ENCODE measurements at places on chromosomes 13 and 19. TPM values are rescaled to one million over a fixed set of nuclear protein-coding genes. Genes with fewer than 3 reads are reported as not detected.

DNA sequence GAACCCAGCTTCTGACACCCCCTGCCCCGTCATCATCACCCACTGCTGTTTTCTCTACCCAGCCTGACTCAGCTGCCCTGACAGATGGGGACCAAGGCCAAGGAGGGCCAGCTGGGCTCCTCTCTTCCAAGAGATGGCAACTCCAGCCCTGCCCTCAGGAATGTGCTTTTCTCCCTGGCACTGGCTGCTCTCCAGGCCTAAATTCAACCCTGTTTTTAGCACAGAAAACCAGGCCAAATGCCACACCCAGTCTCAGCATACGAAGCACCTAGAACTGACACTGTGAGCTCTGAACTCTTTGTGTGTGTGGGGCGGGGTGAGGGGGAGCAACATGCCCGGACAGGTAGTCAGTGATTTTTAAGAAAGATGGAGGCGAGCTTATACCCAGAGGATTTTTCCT lies 23.4 kb upstream of the IGFL1 start:
- DNase-seq: no peak

DNA sequence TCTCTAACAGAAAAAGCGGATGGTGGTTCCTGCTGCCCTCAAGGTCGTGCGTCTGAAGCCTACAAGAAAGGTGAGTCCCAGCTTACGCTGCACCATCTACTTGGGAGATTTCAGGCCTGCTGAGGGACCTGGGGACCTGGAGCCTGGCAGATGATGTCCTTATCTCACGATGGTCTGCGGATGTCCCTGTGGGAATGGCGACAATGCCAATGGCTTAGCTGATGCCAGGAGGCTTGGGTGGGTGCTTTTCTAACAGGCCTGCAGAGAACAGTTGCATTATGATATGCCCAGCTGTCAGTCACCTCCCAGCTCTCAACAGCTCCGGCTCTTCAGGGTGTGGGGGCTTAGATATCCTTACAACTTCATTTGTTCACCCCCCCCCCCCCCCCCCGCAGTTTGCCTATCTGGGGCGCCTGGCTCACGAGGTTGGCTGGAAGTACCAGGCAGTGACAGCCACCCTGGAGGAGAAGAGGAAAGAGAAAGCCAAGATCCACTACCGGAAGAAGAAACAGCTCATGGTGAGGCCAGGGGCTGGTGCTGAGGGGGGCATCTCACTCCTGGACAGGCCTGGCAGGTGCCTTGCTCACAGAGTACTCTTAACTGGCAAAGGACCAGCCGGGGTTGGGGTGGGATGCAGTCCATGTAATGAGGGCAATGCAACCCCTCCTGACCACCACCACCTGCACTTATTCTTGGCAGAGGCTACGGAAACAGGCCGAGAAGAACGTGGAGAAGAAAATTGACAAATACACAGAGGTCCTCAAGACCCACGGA lies 3.8 kb downstream of the RPL13A start:
- no peak for DNase-seq

GRCh38 chr13:46751811-46752635 lies 44.9 kb downstream of the ESD start:
- DNase-seq: no peak

- DNase-seq: no peak
These were observed 41.1 kb downstream of the OR10H4 start for GRCh38 chr19:15989889-15990288.

DNA sequence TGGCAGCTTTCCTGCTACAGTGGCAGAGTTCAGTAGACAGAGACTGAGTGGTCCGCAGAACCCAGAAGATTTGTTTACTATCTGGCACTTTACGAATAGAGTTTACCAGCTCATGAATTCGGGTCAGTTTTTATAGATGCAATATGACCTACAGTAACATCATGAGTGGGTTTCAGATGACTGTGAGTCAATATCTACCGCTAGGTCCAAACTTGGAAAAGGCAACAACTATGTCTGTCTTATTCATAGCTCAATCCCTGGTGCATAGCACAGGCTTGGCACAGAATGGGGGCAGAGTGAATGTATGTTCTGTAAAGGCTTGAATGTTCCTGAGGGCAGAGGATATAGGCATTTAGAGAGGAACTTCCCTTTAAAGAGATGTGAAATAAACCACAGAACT lies 65.2 kb downstream of the RAP2A start:
- DNase-seq: no peak

Gene ARHGAP45
- 12.4 TPM for total RNA-seq

Gene WIZ
- 28.4 TPM for total RNA-seq

GRCh38 chr13:108789476-108789875 lies 160.1 kb downstream of the MYO16 start:
- no peak for DNase-seq

- peak; percentile 70 for DNase-seq
These were observed 15.0 kb downstream of the CLEC4M start for GRCh38 chr19:7778081-7778480.

Gene PLK5
- 0.84 TPM for total RNA-seq

- DNase-seq: no peak
These were observed 5.1 kb upstream of the DHDH start for GRCh38 chr19:48928164-48929025.
